ENCODE measurements at places on chromosomes 7 and 10.

GRCh38 chr7:90726623-90727022 is 130.5 kb downstream of the CDK14 start:
- peak; percentile 7 for DNase-seq

- no peak for DNase-seq
These were observed 657.8 kb upstream of the PHF14 start for GRCh38 chr7:10315881-10316280.

- DNase-seq: peak; percentile 17
These were observed 222.2 kb upstream of the SH2B2 start for GRCh38 chr7:102064361-102065025.

DNA sequence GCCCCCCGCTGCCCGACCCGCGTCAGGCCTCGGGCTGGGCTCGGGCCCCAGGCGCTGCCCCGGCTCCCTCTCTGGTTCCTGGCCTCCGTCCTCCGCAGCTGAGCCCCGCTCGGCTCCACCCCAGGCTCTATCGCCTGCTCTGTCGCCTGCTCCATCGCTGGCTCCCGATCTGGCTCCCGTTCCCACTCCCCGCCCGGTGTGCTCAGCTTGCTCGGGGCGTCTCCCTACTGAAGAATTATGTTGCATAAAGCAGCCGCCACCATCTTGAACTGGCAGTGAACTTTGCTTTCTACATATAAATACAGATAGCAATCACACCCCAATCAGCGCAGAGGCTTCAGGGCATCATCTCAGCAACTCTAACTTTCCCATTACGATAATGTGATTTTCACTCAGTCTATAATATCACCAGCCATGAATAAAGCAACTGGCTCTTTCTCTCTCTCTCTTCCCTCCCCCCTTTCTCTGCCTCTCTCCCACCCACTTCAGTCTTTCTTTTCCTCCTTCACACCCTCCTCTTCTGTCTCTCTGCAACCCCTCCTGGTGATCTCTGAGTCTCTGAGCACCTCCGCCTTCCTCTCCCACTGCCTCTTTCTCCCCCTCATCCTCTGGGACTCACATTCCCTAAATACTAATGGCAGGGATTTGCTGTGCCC is 43.3 kb upstream of the BTRC start:
- DNase-seq: no peak

- DNase-seq: no peak
These were observed 180.7 kb upstream of the PRSS1 start for GRCh38 chr7:142568435-142569097.

Data from Calu3 (cell line).